Ovary (tissue), 10 donors: ENCODE measurements at places on chromosomes 5 and 9.

GRCh38 chr9:86749161-86749893 is 198.0 kb downstream of the GAS1 start:
- DNase-seq, result no peak

DNA sequence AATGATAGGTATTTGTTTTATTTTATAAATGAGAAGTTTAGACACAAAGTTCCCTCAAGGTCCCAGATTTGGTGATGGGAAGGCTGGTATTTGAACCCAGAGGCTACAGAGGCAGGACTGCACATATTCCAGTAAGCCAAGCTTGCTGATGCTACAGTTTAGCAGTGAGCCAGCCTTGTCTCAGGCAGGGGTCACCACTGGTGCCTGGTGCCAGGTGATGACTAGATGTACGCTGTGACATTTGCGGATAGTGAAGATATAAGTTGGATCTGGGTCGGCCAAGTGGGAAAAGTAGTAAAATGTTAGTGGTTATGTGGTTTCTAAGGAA is 143.9 kb downstream of the AOPEP start:
- no peak for DNase-seq

- no peak for DNase-seq
Measured at GRCh38 chr5:67000794-67001475, 195.7 kb downstream of the CD180 start.

- DNase-seq, result peak; percentile 80
Measured at GRCh38 chr5:39424736-39425637, at the start of gene DAB2. Gene DAB2, minus strand, starts transcription at chr5:39424980. Its CDS starts 30,660 bp downstream, at chr5:39394320.

DNA sequence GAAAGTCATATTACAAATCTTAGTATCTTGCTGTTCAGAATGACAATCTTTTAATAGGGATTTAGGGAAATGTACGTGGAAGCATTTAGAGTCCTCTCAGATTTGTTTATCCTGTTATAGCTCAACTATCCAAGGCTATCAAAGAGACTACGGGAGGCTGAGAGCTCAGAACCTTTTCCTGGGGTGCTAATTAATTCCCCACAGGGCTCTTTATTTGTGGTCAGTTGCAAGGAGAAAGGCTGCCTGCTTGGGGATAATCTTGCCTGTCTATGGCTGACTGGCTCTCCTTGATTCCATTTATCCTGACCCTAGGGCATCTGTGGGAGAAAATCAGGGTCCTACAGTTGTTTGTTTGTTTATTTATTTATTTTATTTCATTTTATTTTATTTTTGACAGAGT is 28.0 kb upstream of the RPS23 start:
- DNase-seq, result no peak

GRCh38 chr5:133245191-133246052 is 193.6 kb downstream of the HSPA4 start:
- DNase-seq, result no peak

DNA sequence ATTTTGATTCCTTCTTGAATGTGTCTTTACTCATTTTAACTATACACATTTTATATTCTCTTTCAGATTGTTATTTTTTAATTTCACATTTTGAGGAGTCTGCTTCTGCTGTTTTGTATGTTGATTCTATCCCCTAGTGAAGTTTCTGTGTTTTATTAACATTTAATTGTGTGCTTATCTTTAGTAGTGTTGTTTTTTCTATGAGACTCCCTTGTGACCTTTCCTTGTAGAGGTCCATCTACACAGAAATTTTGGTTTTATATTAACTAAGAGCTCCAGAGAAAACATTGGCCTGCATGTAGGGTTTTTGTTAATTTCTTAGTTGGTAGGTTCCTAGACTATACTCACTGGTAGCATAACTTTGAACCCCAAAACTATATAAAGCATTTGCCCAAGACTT is 35.4 kb upstream of the IL13 start:
- no peak for DNase-seq

DNA sequence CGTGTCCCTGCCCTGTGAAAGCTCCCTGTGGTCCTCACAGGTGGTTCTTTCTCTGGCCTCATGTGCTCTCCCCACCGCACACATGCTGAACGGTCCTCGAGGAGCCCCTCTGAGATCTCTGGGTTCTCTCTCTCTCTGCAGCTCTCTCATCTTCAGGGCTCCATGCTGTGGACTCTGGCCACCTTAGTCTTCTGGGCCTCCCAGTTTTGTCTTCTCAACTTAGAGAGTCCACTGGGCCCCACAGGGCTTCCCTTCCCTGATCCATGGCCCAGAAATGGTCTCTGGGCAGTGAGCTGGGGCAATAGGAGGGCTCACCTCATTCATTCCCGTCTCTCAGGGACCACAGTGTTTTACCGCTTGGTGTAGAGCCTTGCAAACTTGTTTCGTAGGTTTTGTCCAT is 26.4 kb downstream of the FGD3 start:
- no peak for DNase-seq

GRCh38 chr9:81871695-81872094 is 56.5 kb upstream of the SPATA31D4 start:
- DNase-seq, result no peak

DNA sequence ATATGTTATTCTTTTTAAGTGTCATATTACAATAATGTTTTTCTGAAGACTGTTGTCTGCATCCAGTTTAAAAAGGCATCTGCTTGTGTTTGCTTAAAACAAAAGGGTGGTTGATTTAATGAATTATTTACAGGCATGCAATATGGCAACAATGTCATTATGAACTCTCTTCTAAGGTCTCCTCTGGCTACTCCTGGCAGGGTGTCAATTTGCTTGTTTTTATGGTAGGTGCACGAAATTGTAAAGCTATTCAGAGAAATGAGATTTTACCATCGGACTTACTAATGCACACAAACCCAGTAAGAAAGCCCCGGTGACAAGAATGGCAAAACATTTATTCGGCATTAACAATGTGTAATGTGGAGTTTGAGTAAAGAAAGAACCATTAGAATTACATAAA is 539.8 kb upstream of the ZNF608 start:
- DNase-seq, result no peak

DNA sequence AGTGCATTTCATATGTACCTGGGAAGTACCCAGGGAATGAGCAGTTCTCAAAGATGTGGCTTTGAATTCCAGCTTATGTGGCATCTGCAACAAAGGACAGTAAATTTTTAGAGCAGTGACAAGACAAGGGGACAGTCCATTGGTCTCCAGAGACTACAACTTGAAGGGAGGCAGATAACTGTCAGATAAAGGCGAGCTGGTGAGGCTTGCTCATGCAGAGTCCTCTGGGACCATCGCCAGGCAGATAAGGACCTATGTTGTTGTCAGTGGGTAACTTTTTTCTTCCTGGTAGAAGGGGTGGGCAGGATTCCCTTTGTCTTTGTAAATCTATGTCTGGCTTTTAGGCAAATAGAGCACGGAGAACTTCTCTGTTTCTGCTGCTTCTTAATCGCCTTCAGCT is 120.2 kb downstream of the ICE1 start:
- DNase-seq, result no peak

GRCh38 chr5:131355971-131356528 is 92.2 kb downstream of the CDC42SE2 start:
- DNase-seq, result no peak

DNA sequence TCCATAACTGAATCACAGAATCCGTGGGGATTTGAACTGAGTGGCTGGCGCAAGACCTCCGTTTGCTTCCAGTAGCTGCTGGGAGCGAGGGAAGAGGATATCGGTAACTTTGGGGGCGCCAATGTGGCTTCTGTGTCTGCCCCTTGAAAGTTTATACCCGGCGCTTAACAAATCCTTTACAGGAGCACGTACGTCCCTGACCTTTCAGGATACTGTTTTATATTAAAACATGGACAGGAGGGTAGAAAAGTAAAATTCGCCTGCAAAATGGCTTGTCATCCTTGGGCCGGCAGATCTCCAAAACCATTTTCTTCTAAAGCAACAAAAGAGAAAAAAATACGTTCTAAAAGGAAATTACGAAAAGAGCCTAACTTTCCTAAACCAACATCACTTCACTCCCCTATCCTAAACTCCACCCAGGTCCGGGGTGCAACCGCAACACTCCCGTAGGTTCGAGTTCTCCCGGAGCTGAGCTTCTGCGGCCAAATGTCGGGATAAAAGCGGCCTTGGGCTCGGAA is 656 bp upstream of the DMRT3 start:
- no peak for DNase-seq

- no peak for DNase-seq
Measured at GRCh38 chr5:35859101-35859661, 2.5 kb downstream of the IL7R start.

- DNase-seq, result no peak
Measured at GRCh38 chr5:140347360-140347759, 957 bp upstream of the HBEGF start.

GRCh38 chr9:7042124-7042523 is 284.4 kb downstream of the KDM4C start:
- no peak for DNase-seq

GRCh38 chr5:123814801-123815470 is 303.0 kb downstream of the CSNK1G3 start:
- DNase-seq, result no peak

- DNase-seq, result no peak
Measured at GRCh38 chr5:66498791-66499207, 97.4 kb upstream of the MAST4 start.

- DNase-seq, result peak; percentile 85
Measured at GRCh38 chr5:32232441-32233219, 58.5 kb upstream of the GOLPH3 start.

DNA sequence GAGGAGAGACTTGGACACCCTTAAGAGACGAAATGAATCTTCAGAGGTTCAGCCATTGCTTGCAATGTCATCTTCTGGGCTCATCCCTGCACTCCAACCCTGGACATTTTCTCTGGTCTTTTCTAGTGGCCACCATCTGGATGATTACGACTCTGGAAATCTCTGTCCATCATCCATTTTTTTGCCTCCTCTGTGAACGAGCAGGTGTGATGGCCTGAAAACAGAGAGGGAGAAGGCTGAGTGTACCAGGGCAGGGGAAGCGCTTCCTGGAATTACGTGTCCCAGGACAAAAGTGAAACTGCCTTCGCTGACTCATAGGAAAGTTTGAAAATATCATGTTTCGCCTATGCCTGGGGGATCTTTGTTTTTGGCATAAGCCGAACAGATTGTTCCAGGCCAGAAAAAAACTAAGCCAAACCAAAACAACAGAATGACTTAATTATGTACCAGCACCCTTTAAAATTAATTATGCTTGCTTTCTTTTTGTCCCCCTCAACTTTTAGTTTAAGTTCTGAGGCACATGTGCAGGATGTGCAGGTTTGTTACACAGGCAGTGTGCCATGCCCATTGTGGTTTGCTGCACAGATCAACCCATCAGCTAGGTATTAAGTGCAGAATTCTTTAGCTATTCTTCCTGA is 31.9 kb downstream of the ANKRD33B start:
- DNase-seq, result peak; percentile 43

DNA sequence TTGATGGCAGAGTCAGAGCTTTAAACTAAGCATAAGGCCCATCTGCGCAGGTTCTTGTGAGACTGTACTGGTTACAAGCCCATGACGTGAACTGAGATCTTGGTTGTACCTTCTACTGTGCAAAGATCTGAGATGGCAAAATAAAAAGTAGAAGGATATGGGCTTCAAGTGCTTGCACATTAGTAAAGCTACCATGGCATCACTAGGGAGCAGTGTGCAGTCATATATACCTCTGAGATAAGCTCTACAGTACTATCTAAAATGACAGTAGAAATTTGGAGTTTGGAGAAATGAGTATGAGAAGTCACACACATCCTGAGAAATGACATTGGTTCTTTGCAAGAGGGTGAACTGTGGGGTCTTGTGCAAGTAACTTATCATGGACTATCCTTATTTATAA is 408.2 kb upstream of the PRR16 start:
- DNase-seq, result no peak

GRCh38 chr5:110784901-110785300 is 46.1 kb downstream of the SLC25A46 start:
- no peak for DNase-seq

DNA sequence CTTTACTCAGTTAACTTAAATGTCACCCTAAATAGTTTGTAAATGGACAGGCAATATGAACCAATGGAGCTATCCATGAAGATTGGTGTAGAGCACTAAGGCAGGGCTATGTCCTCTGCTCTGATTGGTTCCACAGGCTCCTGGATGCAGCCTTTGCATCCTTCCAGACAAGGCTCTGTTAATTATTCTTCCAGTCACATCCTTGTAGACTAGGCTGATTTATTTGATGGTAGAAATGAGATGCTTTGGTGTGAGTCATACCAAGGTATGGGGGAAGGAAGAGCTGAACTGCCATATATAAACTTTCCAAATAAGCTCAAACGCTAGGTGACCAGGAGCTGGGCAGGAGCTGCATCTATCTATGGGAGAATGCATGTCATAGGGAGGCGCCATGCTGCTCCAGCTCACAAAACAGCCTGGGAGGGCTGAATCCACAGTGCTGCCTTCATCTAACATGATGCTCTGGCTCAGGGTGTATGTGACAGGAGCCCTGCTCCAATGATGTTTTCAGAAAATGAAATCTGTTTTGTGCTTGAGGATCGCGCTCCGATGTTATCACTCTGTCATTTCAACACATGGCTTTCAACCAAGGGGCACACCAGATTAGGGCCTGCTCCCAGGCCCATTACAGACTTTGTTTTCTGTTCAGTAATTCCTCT is 818.0 kb upstream of the ZNF608 start:
- DNase-seq, result no peak

GRCh38 chr9:92424340-92424739 is at the start of gene OMD:
Gene OMD, minus strand, starts transcription at chr9:92424471. Its CDS starts 6,913 bp downstream, at chr9:92417558.
- DNase-seq, result no peak

DNA sequence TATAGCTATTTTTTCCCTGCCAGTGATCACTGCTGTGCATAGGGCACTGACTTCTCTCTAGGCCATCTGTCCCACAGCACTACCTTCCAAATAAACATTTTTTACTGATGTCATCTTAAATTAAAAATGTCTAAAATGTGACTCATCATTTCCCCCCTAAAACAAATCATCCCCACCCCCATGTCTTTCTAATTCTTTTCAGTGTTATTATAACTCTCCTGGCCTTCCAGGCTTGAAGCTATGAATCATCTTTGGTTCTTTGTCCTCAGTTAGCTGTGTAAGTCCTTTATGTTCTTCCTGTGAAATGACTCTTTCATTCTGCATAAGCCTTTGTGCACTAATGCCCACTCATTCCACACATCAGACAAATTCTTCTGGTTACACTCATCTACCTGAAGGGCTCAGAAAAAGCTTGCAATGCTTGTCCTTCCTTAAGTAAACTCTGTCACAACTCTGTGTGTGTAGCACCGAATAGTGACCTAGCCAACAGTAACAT is 78.1 kb downstream of the CFAP95 start:
- no peak for DNase-seq

DNA sequence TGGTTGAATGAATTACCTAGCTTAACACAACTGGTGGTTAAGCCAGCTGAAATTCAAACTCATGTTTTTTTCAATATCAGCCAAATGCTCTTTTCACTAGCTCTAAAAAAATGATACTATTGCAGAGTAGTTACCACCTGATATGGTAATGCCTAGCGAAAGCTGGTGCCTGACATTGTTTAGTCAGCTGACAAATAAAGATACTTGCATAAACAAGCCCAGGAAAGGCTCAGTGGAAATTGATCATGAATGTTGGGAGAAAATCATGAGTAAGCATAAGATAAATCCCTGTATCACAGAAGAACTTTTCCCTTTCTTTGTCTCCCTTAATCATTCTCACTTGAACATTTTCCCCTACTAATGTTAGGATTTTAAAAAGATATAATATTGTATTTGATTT is 54.6 kb downstream of the FGF10 start:
- DNase-seq, result no peak
